ENCODE measurements at places on chromosomes 6 and 20. TPM values are rescaled to one million over a fixed set of nuclear protein-coding genes. Genes with fewer than 3 reads are reported as not detected.

Gene PRIM2
- polyA plus RNA-seq, result 9.2 TPM

Gene C6orf15
- polyA plus RNA-seq, result not detected

Gene HMGCLL1
- polyA plus RNA-seq, result not detected

Gene BHLHE23
- not detected for polyA plus RNA-seq

DNA sequence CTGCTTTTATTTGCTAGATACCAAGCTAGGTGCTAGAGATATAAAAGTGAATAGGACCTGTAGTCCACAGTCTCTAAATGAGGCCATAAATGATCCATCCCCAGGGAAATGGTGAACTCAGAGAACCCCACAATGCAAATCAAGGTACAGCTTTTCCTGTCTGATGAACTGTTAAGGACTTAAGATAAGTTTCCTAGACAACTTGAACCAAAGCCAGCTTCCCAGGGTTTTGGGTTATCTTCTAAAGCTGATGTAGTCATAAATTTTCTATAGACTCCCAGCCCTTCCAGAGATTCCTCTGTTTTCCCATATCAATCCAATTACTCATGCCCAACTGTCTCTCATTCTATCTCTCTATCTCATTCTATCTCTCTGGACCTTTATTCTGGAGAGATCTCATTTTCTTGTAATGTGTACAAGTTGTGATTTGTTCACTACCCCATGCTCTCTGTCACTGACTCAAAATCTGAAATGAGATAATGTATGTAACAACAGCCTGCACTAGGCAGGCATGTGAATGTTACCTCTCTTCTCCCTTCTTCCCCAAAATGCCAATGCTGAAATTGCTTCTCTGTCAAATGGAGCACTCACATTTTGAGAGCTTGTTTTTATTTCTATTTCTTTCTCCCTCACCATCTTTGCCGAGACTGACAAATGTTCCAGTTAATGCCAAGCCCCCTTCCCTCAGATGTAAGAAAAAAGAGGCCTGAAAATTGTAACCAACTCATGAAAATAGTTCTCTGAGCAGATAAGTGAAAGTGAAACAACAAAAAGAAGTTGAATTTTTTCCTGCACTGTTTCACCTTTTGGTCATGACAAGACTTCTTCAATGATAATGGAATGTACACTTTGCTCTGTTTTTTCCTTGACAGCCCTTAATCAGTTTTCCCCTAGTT, 279.9 kb downstream of the SLC35F1 start:
- DNase-seq, result no peak
- no peaks in the 10 kb centered on the region for H3K27me3 ChIP-seq
- H3K4me3 ChIP-seq, result no peak overlapping the region
- H3K27ac ChIP-seq, result no peak overlapping the region
- H3K4me1 ChIP-seq, result peaks cover 5% of the 10 kb centered on the region
- no peaks in the 10 kb centered on the region for H3K36me3 ChIP-seq

DNA sequence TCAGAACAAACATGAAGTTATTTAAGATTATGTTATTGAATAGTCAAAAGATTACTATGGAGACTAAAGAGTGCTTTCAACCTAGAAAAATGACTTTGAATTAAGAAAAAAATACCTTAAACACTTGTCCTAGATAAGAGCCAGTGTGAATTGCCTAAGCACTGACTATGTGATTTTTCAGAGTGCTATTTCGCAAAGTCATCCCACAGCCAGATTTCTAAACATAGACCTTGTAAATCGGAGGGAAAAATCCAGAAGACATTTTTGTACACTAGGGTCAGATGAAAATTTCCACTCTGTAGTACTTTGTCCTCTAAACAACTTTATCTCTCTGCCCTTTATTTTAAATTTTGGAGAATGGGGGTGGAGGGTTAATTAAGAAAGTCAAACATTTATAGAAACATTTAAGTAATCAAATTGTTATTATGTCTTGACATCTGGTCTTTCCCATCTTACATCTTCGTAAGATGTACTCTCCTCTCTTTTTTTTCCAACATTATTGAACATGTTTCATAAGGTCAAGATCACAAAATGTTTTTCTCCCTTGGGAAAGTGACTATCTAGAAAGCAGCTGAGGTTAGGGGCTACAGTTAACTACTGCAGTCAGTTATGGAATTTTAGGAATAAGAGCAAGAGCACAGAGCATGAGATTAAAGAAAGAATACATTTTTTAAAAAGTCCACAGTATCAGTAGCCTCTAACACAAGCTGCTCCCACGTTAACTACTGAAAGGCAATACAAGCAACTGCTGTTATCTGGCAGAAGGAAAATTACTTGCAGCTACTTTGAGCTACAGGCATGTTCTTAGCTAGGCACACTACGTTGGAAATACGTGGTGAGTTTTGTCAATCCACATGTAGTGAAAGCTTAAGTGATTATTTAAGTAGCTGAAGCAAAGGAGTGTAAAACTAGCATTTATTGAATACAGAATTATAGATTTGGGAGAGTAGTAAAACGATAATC, 648.5 kb downstream of the HTR1B start:
- no peaks in the 10 kb centered on the region for H3K4me1 ChIP-seq
- H3K27me3 ChIP-seq, result no peaks in the 10 kb centered on the region
- no peak for DNase-seq

DNA sequence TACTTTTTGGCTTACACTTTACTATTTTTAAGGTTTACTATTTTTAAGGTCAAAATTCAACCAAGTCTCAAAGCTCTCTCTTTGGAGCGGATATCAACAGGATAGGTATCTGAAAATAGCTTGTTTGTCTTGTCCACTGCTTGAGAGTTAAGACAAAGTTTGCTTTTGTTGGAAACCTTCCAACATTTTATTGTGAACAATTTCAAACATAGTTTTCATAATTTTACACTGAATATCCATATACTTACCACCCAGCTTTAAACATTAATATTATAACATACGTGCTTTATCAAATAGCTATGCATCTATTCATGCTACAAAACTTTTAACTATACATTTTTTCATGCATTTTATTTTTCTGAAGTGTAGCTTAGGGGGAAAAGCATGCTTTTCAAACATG, 109.9 kb downstream of the FYN start:
- no peak for DNase-seq
- peak overlapping the region; percentile 2 for H3K4me3 ChIP-seq
- no peaks in the 10 kb centered on the region for H3K27me3 ChIP-seq
- peaks cover 92% of the 10 kb centered on the region for H3K4me1 ChIP-seq

DNA sequence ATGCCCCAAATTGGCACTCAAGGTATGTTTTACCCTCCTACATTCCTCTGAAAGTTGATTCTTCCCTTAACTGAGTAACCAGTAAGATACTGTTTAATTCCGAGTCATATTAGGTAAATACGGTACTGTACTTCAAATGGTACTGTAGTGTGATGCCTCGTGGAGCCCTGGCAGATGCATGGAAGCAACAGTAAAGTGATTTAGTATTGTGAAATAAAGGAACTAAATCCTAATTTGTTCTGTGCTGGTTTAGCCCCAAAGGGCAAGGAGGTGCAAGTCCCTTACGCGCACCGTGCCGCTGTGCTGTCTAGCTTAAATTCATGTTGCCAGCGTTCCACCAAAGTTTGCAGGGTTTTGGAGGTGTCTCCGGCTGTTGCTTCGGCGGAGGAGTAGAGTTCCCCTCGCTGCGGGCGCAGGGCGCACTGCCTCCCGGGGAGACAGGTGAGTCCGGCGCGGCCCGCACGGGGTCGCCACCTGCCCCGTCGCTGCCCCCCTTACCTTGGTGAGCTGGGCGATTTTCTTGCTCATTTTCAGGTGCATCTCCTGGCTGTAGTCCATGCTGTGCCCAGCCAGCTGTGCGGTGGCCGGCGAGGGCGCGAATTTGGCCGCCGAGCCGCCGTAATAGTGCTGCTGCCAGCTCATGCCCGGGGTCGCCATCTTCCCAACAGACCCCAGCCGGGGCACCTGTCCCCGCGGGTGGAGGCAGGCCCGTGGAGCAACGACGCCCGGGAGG, 655 bp downstream of the FAM184A start:
- H3K36me3 ChIP-seq, result peaks cover under 1% of the 10 kb centered on the region
- DNase-seq, result peak; percentile 26
- H3K27ac ChIP-seq, result no peak overlapping the region

DNA sequence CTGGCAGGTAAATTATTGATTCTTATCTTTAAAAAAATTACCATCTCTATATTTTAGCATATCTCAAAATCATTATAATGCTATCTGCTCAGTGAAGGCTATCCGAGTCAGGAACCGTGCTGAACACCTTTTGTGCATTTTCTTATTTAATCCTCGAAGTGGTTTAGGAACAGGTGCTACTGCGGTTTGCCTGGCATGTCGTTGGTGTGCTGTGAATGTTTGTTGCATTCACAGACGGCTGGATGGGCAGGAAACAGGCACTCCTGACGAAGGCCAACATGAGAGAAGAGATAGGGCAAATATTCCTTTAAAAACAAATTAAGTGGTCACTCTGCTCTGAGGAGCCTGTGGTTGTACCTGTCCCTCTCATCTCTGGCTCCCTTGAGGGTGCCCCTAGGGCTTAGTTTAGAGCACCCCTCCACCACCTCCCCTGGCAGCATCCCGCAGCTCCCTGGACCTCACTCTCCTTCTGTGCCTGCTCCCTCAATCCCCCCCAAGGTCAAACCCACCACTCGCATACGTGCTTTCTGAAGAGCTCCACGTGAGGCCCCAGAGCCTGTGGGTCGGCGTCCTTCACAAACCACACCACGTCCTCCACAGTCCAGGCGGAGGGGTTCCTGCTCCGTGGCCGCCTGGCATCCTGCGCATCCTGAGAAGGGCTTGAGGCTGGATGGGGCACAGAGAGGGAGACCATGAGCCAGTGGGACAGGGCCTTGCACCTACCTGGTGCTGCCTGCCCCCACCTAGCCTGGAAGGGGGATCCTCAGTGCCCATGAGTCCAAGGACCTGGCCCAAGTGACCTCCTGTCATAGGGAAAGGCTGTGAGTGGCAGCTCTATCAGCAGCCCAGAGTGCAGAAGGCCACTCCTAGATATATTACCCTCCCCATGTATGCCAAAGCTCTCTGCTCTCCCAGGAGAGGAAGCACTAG, 116.5 kb downstream of the SCML4 start:
- H3K27me3 ChIP-seq, result no peaks in the 10 kb centered on the region
- no peak overlapping the region for H3K27ac ChIP-seq
- H3K4me3 ChIP-seq, result no peak overlapping the region

DNA sequence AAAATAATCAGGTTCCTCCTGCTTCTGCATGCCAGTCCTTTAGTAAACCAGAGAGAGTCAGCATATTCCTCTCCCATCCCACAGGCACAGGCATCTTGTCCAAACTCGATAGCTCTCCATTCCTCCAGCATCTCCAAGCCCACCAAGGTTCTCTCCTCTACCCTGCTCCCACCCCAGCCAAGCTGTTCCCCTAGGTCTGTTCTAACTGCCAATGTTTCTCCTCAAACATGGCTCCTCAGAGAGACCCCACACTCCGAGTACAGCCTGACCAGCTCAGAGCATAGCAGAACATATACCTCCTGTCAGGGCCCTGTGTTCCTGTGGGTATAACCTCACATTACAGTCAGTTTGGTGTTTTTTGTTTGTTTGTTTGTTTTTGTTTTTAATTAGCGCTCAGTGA, 177.8 kb downstream of the VEGFA start:
- H3K36me3 ChIP-seq, result peaks cover 8% of the 10 kb centered on the region
- H3K27ac ChIP-seq, result no peak overlapping the region
- no peaks in the 10 kb centered on the region for H3K4me1 ChIP-seq
- H3K27me3 ChIP-seq, result peaks cover 6% of the 10 kb centered on the region
- DNase-seq, result no peak

GRCh38 chr6:158642097-158642601, 2.4 kb downstream of the DYNLT1 start:
- no peak for DNase-seq
- peaks cover 32% of the 10 kb centered on the region for H3K4me1 ChIP-seq
- H3K27me3 ChIP-seq, result no peaks in the 10 kb centered on the region
- no peaks in the 10 kb centered on the region for H3K36me3 ChIP-seq
- no peak overlapping the region for H3K27ac ChIP-seq
- H3K4me3 ChIP-seq, result no peak overlapping the region

DNA sequence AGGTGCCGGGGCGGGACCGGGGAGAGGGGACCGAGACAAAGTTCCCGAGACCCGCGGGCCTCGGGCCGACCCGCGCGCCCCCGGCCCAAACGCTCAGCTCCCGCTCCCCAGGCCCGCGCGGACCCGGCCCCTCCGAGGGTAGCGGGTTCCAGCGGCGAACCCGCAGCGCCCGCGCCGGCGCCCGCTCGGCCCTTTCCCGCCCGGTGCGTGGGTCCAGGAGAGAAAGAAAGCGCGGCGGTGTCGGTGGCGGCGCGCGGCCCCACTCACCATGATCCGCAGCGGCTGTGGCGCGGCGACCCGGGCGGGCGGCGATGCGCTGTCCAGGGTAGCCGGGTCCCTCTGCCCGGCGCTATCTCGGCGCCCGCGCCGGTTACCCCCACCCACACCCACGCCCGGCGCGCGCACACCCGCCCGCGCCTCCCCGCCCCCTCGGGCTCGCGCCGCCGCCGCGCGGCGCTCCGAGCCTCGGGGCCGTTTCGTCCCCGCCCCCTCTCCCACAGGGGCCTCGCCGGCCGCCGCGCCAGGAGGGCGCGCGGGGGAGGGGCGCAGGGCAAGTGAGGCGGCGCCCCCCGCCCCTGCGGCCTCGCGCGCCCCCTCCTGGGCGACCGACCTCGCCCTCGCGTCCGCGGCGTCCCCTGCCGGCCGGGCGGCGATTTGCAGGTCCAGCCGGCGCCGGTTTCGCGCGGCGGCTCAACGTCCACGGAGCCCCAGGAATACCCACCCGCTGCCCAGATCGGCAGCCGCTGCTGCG, at the start of gene ELOVL2:
Gene ELOVL2, minus strand, starts transcription at position 345 of the 751 bp plus-strand sequence. Its CDS starts 75 bp downstream, at position 270.
- H3K4me1 ChIP-seq, result peaks cover 11% of the 10 kb centered on the region
- no peaks in the 10 kb centered on the region for H3K36me3 ChIP-seq
- peaks cover 44% of the 10 kb centered on the region for H3K27me3 ChIP-seq

GRCh38 chr20:47290666-47291430, 65.7 kb downstream of the ZMYND8 start:
- no peak for DNase-seq
- no peaks in the 10 kb centered on the region for H3K27me3 ChIP-seq
- no peak overlapping the region for H3K4me3 ChIP-seq
- H3K4me1 ChIP-seq, result peaks cover 3% of the 10 kb centered on the region

DNA sequence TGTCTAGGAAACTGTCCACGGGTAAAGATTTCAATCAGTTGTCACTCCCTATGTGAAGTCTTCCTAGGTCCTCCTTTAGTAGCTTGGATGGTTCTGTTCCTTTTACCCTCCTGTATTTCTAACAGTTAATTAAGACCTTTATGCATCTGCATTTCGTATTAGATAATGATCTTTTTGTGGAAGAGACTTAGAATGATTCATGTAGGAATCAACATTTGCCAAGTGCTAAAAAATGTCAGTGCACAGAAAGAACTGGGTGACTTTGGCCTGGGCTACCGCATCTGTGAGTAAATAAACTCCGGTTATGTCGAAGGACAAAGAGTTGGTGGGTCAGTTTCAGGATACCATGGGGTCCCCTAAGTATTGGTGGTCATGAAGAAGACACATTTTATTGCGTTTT, 918.0 kb downstream of the TFAP2A start:
- no peaks in the 10 kb centered on the region for H3K36me3 ChIP-seq
- no peaks in the 10 kb centered on the region for H3K4me1 ChIP-seq
- no peak overlapping the region for H3K4me3 ChIP-seq

Measured in naive B cell (primary cell).